ENCODE measurements at places on chromosomes 2 and 18. TPM values are rescaled to one million over a fixed set of nuclear protein-coding genes. Genes with fewer than 3 reads are reported as not detected.

DNA sequence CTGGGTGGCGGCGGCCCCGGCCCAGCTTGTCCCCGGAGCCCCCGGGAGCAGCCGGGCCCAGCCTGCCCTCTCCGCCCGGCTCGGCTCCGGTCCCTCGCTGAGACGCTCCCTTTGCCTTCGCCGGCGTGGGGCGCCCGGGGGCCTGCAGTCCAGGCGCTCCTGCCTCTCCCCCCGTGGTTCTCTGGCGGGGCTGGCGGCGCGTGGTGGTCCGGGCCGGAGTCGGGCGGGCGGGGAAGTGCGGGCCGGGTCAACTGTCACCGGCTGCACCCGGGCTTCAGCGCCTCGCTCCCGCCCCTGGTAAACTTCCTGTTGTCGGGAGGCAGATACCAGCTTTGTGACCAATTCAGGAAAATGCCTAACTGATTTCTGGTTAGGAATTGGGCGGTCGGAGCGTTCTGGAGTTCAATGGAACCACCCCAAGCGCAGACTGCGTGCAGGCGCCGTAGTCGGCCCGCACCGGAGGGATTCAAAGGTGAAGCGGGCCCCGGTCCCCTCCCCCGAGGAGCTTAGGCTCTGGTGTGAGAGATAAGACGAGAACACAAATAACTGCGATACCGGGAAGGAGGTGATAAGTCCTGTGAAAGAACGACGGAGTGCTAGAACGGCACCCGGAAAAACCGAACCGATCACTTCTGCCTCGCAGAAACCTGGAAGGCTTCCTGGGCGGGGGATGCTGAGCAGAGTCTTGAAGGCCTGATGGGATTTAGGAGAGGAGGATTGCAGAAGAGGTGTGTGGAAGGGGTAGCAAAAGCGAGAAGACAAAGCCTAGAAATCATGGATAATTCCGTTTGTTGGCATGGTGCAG, 891 bp downstream of the CAB39 start:
- peaks cover 28% of the 10 kb centered on the region for H3K4me1 ChIP-seq
- H3K27ac ChIP-seq, result peak overlapping the region; percentile 77
- no peaks in the 10 kb centered on the region for H3K36me3 ChIP-seq
- H3K4me3 ChIP-seq, result peak overlapping the region; percentile 68
- no peak for DNase-seq

DNA sequence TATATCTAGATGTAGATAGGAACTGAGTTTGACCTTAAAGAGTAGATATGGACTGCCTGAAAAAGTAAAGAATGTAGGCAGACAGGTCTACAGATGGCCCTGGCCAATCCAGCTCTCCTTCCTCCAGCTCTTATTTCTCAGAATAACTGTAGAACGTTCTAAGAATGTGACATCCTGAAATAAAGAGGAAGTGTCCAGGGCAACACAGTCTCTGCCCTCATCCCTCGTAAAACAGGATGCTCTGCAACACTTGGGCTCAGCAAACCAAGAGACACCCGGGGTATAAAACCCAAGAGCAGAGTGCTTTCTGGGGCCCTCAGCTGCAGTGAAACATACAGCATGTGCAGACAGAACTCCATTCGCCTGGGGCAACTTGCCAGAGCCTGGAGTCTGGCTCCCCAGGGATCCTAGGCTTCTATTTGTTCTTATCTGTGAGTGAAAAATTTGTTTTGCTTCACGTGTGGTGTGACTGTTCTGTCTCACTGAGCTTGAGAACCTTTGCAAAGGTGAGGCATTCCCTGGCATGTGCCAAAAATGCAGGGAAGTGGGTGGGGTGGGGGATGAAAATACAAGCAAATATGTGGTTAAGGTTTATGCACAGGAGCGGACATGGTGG, 401.0 kb downstream of the SETBP1 start:
- no peaks in the 10 kb centered on the region for H3K4me1 ChIP-seq
- DNase-seq, result no peak
- no peak overlapping the region for H3K4me3 ChIP-seq
- no peak overlapping the region for H3K27ac ChIP-seq
- H3K27me3 ChIP-seq, result no peaks in the 10 kb centered on the region

- no peak overlapping the region for H3K4me3 ChIP-seq
- no peak for DNase-seq
- no peaks in the 10 kb centered on the region for H3K27me3 ChIP-seq
- H3K4me1 ChIP-seq, result peaks cover 20% of the 10 kb centered on the region
Observed at GRCh38 chr2:45814488-45814887, 163.0 kb downstream of the PRKCE start.

DNA sequence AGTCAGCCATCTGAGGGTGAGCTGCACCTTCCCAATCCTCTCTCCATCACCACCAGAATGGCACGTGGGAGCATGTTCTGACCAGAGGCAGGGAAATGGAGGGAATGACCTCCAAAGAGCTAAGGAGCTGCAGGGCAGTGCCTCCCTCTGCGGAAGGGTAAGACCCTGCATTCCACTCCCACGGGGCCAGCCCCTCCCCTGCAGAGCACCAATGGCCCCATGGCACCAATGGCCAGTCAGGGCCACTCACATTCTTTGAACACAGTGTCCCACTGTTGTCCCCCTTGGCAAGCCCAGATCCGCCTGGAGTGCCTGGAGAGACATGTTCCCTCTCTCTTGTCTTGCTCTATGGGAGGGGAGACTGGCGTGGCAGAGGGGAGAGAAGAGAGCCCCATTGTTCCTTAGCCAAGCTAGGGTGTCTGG, 164.4 kb downstream of the TNS1 start:
- DNase-seq, result no peak
- peaks cover 9% of the 10 kb centered on the region for H3K4me1 ChIP-seq
- H3K27ac ChIP-seq, result no peak overlapping the region
- no peak overlapping the region for H3K4me3 ChIP-seq

DNA sequence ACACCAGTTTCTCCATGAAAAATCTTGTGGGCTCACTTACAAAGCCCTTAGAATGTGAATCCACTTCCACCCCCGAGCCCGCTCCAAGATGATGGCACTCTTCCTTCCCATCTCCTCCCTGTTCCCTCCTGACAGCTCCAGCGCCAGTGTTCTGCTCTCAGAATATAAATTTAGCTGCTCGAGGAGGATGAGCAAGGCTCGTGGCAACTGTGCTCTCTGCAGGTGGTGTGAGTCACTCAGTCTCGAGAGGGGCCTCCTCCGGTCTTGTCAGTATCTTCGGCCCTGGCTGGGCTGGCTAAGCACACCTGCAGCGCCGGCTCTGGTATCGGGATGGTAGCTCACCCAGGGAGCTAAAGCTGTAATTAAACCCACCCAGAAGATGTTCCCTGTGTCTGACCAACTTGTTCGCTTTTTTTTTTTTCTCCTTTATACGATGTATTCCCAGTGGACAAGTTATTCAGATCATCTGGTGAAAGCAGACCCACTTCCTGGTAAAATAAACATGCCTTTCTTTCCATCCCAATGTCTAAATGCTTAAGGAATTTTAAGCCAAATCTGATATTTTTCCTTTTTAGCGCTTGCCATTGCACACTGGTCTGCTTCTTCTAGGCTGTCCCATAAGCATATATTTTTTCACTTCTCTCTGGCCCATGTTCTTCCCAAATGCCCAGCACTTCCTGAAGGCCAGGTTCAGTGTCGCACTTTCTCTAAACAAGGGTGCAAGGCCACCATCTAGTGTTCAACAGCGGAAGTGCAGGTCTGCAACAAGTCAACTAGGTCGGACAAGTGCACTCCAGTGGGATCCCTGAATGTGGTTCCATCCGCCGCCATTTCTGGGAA, 31.4 kb upstream of the YPEL5 start:
- H3K27me3 ChIP-seq, result no peaks in the 10 kb centered on the region
- H3K4me1 ChIP-seq, result peaks cover 10% of the 10 kb centered on the region
- no peaks in the 10 kb centered on the region for H3K36me3 ChIP-seq
- DNase-seq, result peak; percentile 76
- H3K4me3 ChIP-seq, result no peak overlapping the region
- H3K27ac ChIP-seq, result no peak overlapping the region

DNA sequence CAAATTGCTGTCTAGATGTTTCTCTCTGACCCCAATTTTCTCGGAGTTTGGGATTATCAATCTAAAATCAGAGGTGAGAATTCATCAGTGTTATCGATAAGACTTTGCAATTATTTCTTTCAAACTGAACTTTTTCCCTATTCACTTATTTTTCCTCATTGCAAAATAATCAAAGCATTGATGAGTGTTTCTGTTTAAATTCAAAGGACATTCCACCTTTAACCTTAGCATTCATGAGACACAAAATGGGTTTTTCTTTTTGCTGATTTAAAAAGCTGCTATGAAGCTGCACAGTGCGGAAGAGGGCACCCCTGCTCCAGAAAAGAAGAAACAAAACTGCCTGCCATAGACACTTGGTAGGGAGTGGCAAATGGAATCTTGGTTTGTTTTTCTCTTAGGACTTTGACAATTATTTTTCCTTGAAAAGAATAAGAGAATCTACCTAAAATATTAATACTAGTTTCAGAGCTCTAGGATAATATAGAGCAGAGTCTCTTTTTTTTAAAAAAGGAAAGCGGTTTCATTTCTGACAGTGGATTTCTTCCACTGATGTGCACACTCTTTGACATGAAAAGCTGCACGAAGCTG, 203.4 kb downstream of the TGIF1 start:
- H3K36me3 ChIP-seq, result no peaks in the 10 kb centered on the region
- H3K27me3 ChIP-seq, result no peaks in the 10 kb centered on the region
- peak overlapping the region; percentile 96 for H3K27ac ChIP-seq

- no peak overlapping the region for H3K27ac ChIP-seq
- no peak for DNase-seq
- H3K27me3 ChIP-seq, result no peaks in the 10 kb centered on the region
- no peak overlapping the region for H3K4me3 ChIP-seq
- H3K36me3 ChIP-seq, result no peaks in the 10 kb centered on the region
Observed at GRCh38 chr2:116586328-116586689, 1228.2 kb upstream of the DDX18 start.

GRCh38 chr2:155368934-155369333, 670.4 kb downstream of the KCNJ3 start:
- H3K27ac ChIP-seq, result no peak overlapping the region
- DNase-seq, result peak; percentile 3
- no peak overlapping the region for H3K4me3 ChIP-seq
- no peaks in the 10 kb centered on the region for H3K4me1 ChIP-seq
- H3K36me3 ChIP-seq, result no peaks in the 10 kb centered on the region
- H3K27me3 ChIP-seq, result no peaks in the 10 kb centered on the region

DNA sequence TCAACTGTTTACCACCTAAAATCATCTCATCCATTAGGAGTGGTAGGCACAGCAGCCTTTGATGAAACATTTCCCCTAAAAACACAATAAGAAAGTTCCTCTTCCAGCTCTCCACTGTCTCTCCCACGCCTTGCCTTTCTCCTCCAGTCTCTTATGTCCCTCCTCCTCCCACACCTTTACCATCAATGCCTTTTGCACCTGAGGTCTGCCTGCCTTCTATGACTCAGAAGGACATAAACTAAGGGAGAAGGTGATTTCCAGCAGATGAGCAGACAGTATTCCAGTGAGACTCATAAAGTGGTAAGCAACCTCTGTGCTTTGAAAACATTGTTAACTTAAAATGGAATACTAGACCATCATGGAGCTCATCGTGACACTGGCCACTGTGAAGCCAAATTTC, 34.2 kb upstream of the NDUFV2 start:
- no peaks in the 10 kb centered on the region for H3K36me3 ChIP-seq
- H3K4me1 ChIP-seq, result no peaks in the 10 kb centered on the region
- no peak overlapping the region for H3K4me3 ChIP-seq
- H3K27ac ChIP-seq, result no peak overlapping the region

DNA sequence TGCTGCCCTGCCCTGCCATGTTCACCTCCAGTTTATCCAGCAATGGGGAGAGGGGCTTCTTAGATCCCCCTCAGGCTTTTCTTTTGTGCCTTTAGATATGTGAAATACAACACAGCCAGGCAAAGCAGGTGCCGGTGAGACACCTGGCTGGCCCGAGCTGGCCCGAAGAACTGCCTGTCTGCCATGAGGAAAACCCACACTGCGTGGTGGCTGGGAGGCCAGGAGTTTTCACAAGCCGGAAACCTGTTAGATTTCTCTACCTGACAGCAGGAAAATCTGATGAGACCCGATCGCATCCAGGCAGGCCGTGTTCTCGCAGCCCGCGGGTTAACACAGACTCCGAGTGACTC, 5.7 kb upstream of the GAL3ST2 start:
- no peaks in the 10 kb centered on the region for H3K36me3 ChIP-seq
- no peak for DNase-seq
- H3K27me3 ChIP-seq, result no peaks in the 10 kb centered on the region
- peaks cover 16% of the 10 kb centered on the region for H3K4me1 ChIP-seq
- H3K27ac ChIP-seq, result no peak overlapping the region
- no peak overlapping the region for H3K4me3 ChIP-seq

DNA sequence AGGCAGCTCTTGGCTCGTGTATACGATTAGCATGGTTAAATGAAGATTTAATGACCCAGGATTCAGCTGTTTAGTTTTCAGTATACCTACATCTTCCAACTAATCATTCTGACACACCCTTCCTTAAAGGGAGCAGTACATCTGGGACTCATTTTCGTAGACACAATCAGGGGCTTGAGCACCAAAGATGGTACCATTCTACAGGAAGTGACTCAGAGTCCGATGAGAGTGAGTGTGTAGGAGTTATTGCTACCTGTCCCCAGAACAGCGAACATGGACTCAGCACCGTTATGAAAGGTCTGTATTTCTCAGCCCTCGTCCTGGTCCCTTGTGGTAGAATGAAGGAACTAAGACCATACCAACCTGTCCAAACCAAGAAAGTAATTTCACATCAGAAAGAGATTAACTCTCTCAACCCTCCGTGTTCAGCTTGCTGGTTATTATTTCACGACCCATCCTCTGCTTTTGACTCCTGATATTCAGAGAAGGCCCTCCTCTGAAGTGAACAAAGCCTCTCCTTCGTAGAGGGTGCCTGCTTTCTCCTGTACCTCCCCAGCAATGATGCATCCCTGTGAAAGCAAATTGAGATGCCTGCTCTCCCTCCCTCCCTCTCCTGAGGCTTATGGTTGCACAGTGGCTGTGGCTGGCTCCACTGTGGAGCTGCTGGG, 214.8 kb downstream of the MTX2 start:
- no peaks in the 10 kb centered on the region for H3K27me3 ChIP-seq
- no peak for DNase-seq
- no peak overlapping the region for H3K27ac ChIP-seq
- H3K4me3 ChIP-seq, result no peak overlapping the region
- H3K36me3 ChIP-seq, result no peaks in the 10 kb centered on the region

GRCh38 chr2:15142069-15142689, 419.0 kb downstream of the NBAS start:
- no peaks in the 10 kb centered on the region for H3K4me1 ChIP-seq
- 0 out of 2 replicates have a peak, but pooled peaks cover 4% of the 10 kb centered on the region for H3K27me3 ChIP-seq
- H3K4me3 ChIP-seq, result no peak overlapping the region
- H3K36me3 ChIP-seq, result no peaks in the 10 kb centered on the region

GRCh38 chr18:21678859-21679258, 25.7 kb downstream of the ABHD3 start:
- peaks cover 35% of the 10 kb centered on the region for H3K4me1 ChIP-seq
- no peaks in the 10 kb centered on the region for H3K27me3 ChIP-seq
- DNase-seq, result no peak
- H3K36me3 ChIP-seq, result peaks cover 5% of the 10 kb centered on the region
- H3K4me3 ChIP-seq, result no peak overlapping the region
- H3K27ac ChIP-seq, result no peak overlapping the region

Gene SULT1C4
- not detected for total RNA-seq

Gene BCL11A
- 0.71 TPM for total RNA-seq

Gene CHRNG
- total RNA-seq, result not detected

Gene B4GALT6
- 16.1 TPM for total RNA-seq

Gene FAM237A
- total RNA-seq, result not detected

All from HCT116 (cell line).